ENCODE measurements at places on chromosomes 7 and 10. TPM values are rescaled to one million over a fixed set of nuclear protein-coding genes. Genes with fewer than 3 reads are reported as not detected.

GRCh38 chr10:43188702-43189101, 50.5 kb downstream of the CSGALNACT2 start:
- no peak for DNase-seq

- no peak for DNase-seq
These were observed 11.1 kb downstream of the ZNF775 start for GRCh38 chr7:150390205-150390604.

DNA sequence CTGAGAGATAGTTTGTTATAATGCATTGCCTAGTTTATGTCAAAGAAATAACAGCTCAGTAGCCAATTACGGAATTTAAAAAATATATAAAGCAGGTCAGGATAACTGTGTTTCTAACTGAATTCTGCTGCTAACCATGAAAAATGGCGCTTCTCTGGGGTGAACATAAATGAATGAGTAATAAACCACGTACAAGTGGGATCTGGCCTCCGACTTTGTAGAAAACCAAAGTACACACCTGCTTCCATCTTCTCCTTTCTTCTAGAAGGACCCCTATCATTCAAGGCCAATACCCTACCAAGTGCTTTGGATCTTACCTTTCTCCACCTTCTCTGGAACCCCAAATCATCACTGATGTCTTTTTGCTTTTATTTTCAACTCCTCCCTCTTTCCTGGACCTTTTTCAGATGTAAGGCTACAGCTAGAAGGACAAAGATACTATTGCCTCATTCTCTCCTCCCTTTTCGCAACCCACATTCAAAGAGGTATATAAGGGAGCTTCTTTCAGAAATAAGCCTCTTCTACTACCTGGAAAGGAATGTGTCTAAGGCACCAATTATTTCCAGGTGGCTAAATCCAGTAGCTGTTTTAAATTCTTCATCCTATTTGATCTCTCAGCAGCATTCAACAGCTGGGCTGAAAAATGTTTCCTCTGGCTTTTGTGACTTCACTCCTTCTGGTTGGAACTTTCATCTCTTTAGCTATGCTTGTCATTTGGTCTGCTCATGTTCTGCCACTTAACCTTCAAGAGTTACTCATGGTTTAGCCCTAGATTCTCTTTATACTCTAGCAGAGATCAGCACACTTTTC, 37.7 kb downstream of the NAMPT start:
- DNase-seq = no peak

- no peak for DNase-seq
These were observed 370.3 kb upstream of the CELF2 start for GRCh38 chr10:10647331-10647730.

DNA sequence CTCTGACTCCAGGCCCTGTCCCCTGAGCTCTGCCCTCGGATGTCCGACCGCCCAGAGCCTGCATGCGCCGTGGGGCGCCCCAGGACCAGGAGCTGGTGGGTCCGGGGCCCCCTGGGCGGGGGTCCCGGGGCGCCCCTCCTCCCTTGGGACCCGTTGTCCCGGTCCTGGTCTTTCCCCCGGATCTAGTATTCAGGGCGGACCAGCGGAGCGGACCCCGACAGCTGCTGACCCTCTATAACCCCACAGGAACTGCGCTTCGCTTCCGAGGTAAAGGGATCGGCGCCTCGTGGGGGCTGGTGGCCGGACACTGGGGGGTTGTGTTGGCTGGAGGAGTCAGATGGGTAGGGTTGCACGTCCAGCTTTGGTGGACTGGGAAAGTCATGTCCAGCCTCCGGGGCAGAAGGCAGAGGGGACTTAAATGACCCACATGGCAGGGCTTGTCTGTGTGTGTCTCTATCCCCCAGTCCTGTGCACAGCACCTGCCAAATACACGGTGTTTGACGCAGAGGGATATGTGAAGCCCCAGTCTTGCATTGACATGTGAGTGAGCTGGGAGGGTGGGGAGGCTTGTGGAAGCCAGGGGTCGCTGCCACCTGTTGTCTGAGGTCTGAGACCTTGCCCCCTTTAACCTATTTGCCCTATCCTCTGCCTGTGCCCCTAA, 520 bp downstream of the MOSPD3 start:
- peak; percentile 51 for DNase-seq

DNA sequence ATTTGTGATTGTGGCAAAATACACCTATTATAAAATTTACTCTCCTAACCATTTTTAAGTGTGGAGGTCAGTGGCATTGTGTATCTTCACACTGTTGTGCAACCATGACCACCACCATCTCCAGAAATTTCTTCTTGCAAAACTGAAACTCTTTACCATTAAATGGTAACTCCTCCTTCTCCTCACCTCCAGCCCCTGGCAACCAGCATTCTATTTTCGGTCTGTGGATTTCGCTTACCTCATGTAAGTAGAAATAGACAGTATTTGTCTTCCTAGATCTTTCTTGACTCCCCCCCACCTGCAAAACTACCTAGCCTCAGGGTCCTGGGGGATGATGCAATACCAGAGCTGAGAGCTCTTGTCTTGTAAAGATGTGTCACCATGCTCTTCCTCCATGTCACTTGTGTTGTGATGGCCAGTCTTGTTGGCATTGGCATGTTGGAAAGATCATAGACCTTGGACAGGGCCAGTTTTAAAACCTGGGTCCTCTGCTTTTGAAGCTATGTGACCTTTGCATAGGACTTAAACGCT, 71.1 kb upstream of the EMX2 start:
- DNase-seq = no peak

DNA sequence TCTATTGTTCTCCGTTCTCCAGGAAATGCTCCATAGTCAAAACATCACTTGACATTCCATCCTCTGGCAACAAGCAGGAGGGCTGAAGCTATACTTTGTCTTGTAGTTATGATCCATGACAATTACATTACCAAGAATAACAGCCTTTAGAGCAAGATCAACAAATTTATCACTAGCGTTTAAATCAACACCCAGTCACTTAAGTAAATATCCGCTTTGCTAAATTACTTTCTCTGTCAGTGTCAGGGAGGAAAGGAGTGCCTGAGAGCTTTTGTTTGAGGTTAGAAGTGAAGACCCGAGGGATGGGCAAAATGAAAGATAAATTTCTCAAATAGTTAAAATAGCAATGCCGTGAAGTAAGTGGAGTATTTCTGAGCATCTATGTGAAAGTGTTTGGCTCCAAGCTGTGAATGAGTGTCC, 236.1 kb upstream of the BMPER start:
- DNase-seq = no peak

DNA sequence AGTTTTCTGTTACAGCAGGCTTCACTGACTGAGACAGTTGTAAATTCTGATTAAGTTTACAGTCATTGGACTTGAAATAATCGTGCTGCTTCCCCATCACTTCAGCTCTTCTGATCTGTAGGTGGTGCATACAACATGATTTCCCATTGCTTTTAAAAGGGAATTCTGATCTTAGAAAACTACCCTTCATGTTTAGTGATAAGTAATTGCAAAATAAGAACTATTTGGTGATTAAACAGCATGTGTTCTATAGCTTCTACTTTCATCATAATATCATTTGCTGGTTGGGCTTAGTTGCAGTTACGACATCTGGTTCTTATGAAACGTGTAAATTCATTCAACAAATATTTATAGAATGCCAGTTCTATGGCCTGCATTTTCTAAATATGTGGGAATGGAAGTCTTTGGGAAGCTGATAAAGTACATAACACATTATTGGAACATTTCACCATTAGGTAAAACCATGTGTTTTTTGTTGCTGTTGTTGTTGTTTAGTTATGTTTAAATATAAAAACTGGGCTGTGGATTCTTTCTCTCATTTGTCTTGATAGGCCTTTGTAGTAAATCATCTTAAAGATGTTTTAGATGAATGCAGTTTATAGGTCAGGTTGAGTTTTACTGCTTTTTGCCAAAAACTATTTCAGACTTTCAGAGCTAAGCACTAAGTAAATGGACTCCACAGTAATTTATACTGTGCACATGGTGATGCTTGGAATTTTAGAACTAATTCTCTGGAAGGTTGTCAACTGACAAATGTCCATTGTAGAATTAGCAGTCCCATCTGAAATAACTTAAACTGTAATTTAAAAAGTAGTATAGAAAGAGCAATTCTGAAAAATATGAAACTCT, 13.1 kb downstream of the GNAI1 start:
- peak; percentile 77 for DNase-seq

GRCh38 chr10:62456611-62457101, 82.5 kb downstream of the ZNF365 start:
- DNase-seq = peak; percentile 62

DNA sequence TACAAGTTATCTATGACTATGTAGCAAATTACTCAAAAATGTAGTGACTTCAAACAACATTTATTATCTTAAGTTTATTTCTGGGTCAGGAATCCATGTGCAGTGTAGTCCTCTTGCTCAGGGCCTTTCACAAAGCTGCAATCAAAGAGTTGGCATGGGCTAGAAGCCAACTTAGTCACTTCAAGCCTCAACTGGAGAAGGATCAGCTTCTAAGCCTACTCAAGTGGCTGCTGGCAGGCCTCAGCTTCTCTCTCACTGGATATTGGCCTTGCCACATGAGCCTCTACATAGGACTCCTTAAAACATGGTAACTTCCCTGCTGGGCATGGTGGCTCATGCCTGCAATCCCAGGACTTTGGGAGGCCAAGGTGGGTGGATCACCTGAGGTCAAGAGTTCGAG, 5.0 kb upstream of the NFE2L3 start:
- DNase-seq = no peak

DNA sequence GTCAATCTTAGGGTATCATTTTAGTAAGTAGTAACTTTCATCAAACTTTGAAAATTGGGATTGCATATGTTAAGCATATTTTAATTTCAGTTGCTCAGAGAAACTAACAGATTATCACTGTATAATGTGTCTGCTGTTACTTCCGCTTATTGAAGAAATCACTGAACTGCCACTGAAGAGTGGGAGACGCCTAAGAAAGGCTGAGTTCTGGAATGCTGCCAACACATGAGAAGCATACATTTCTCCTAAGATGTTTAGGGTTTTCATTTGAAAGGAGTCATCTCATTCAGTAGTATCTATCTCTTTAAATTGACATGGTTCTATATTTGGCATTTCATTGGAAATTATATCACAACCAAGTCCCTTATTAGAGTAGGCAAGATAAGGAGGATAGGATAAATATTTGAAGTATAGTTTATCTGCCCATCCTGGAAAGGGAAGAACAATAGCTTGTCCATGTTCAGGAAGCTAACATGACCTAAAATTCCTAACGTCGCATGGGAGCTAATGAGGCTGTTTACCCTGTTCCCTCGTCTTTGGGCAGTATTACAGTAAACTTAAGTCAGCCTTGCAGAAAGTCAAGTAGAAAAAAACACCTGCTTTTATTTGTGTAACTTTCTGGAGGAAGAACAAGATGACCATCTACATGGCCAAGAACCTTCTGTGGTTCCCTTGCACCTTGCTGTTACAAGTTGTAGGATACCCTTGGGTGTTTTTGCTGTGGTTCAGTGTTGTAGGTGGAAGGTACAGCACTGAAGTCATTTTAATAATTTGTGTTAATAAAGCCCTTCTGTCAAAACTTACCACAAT, 67.3 kb downstream of the NHLRC2 start:
- peak; percentile 44 for DNase-seq

- DNase-seq = no peak
These were observed 178.9 kb downstream of the ADK start for GRCh38 chr10:74329873-74330272.

GRCh38 chr7:28493477-28493876, 81.2 kb downstream of the CREB5 start:
- DNase-seq = no peak

DNA sequence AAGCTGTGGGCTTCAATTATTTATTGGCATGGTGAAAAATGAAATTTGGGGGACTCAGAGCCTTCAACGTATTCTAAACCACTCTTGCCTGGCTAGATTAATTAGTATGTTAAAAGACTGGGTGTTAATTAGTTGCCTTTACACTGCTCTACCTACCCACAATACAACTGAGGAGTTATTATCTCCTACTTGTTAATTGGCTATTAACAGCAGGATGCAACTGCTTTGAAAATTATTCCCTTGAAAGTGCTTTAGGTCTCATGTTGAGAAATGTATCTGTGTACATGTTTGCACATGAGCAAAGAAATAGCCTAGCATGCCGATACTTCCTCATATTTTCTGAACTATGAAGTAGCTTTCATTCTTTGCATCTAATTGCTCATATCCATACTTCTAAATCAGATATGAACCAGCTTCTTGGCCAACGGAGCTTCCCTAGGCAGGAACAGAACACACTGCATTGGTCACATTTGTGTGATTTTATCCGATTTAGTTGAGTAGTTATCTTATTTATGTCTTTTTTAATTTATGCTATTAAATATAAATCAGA, 155.8 kb downstream of the GPAM start:
- DNase-seq = no peak

DNA sequence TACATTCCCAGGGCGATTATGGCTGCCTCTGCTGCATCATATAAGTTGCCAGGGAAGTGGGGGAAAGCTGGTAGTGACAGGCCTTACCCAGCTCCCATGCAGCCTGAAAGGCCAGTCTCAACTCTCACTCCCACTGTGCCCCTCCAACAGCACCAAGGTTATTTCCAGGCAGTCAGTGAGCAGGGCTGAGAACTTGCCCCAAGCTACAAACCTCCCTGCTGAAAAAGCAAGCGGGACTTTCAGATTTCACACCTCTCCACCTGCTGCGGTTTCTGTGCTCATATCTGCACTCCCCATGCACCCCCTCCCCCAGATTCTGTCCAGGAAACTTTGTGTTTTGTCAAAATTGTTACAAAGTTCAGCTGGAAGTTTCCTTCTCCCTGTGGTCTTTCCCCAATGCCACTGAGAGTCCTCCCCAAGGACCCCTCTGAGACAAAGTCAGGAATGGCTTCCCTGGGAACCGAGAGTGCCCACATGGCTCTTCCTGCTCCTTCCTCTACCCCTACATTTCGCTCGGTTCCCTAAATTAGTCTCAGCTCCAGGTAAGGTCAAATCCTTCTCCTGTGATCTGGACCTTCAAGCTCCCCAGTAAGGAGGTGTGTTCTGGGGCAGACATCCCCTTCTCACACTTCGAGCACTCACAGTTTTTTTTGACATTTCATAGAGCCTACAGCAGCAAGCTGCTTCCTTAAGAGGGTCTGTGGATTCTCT, 25.3 kb upstream of the WNT2 start:
- DNase-seq = no peak

GRCh38 chr10:49415109-49415508, 19.2 kb upstream of the DRGX start:
- no peak for DNase-seq

AKR1C8 gene
- polyA plus RNA-seq = not detected

LIPK gene
- 0.27 TPM for polyA plus RNA-seq

SH2D4B gene
- polyA plus RNA-seq = not detected

TMEM236 gene
- polyA plus RNA-seq = 0.51 TPM

ACBD7 gene
- polyA plus RNA-seq = 1.7 TPM

CDHR1 gene
- polyA plus RNA-seq = 0.84 TPM

PDIA4 gene
- 78.5 TPM for polyA plus RNA-seq
